ENCODE measurements at places on chromosomes 2 and 18. TPM values are rescaled to one million over a fixed set of nuclear protein-coding genes. Genes with fewer than 3 reads are reported as not detected.

Gene PLCD4
- total RNA-seq = 4.3 TPM

Gene MAPK4
- not detected for total RNA-seq

Gene SLC16A14
- total RNA-seq = 5.5 TPM

Gene KLHL14
- 1.6 TPM for total RNA-seq

Gene FAM237A
- not detected for total RNA-seq

Gene CNDP1
- total RNA-seq = not detected

Gene HOXD9
- 9.5 TPM for total RNA-seq

Gene GALR1
- total RNA-seq = not detected

Gene COL3A1
- 3.6 TPM for total RNA-seq

Gene LPIN1
- total RNA-seq = 12.2 TPM

Gene FBXO41
- total RNA-seq = 0.44 TPM
